ENCODE measurements at places on chromosomes 4 and X.

DNA sequence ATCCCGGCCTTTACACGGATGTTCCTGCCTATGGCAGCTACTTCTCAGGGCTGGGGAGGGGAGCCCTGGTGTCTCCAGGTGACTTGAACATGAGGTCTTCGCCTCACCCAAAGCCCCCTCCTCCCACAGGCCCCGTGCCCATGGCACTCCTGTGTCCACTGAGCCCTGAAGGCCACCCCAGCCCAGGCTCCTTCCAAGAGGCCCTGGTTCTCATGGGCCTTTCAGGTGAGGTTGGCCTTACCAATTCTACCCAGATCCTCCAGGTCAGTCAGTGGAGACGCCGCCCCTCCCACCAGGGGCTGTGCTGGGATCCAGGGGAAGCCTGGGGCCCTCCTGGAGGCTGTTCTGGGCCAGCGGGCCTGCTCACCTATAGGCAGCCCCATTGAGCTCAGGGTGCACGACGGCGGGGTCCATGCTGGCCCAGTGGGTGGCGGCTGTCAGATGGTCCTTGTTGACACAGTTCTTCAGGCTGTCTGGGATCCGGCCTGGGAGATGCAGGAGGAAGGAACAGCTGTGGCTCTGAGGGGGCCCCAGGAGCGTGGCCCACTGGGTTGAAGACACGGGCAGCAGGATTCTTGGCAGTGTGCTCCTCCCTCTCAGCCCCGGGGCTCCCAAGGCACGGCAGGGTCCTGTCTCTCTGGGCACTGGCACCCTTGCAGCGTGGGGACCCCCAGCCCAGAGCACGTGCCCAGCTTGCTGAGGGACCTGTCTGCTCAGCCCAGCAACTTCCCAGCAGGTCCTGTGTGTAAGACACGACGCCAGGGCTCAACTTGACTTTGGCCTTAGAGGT, 36.2 kb downstream of the CTBP1 start:
- DNase-seq: no peak

DNA sequence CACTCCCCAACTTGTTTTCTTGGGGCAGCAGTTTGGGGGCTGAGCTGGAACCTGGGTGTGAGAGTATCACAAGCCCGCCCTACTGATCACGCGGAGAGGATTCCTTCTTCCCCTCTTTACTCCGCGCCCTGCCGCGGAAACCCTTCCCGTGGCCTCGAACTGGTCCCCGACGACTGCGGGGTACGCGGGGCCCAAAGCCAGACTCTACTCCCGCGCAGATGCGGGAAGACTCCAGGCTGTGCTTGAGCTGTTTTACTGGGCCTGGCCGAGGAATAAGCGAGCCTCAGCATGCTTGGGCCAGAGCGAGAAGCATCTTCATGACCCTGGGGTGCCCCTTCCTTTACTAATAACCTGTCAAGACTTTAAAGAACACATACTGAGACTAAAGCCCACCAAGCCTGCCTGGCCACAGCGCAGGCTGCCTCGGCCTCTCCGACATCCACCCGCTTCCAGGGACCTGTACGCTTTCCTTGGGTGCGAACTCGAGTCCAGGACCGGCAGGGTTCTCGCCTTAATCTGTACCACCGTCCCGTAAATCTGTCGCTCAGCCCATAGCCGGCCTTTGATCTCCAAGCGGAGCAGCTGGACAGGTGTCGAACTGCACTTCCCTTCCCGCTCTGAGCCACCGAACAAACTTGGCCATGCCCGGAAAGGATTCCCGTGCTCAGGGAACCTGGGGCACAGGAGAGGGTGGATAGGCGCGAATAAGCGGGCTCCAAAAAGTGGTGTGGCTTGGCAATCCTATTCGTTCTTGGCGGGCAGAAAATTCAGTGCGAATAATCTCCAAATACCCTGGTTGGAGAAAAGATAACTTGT, 55.0 kb upstream of the TMEM33 start:
- no peak for DNase-seq

- DNase-seq: no peak
Measured at GRCh38 chr4:74471264-74471663, 26.3 kb downstream of the AREG start.

DNA sequence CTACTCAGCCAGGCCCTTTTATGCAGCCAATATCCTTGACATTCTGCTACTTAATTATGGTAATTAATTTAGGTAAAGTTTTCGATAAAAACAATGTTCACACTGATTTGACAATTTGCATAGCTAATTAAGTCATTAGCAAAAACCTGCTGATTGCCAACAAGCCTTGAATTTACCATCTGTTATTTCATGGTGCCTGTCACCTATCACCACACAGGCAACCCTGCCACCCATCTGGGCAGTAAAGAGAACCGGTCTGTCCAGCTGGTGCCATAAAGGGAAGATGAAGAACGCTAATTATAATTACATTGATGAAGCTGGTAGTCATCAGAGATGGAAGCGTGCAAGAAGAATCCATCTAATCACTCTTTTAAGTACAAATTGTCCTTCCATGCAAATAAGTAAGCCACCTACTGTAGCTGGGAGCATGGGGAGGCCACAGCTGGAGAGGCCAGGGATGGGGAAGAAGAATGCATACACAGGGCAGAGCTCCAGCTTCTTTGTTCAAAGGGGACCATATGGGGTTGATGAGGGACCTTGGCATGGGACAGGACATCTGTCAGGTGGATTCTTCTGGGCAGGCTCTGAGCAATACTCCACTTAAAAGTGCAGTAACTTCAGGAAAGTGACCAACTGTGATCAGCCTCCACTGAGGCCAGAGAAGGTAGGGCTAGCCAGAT, 277.3 kb upstream of the TAPT1 start:
- no peak for DNase-seq

- no peak for DNase-seq
Measured at GRCh38 chrX:37371578-37371991, 22.4 kb downstream of the PRRG1 start.

DNA sequence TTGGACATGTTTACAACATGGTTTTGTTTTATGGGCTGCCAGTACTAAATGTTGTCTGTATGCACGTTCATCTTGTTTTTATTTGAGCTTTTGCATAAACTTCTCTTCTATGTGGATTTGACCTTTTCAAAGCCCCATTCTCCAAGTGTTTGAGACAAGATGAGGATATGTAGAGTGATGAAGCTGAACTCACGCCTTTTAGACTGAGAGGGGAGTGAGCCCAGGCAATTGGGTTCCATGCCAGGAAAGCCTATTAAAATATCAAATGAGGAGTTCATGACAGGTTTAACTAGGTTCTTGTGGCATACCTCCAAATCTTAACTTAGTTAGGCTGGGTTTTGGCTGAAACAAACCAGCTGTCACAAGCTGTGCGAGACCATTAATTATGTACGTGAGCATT, 170.4 kb upstream of the LDB2 start:
- no peak for DNase-seq

DNA sequence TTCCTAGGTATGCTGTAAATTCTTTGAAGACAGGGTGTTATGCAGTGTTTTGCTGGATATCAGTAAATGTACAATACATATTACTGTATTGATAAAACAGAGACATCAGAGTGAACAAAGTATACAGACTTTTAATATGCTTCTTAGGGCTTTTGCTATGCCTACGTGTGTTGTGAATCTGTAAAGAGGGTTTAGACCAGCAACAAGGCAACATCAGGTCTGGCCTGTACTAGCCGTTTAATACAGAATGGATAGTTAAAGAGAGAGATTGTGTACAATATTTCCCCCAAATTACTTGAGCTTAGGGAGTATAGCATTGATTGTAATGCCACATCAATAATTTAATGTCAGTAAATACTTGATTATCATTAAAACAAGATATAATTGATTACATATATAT, 75.2 kb downstream of the PAQR3 start:
- no peak for DNase-seq

DNA sequence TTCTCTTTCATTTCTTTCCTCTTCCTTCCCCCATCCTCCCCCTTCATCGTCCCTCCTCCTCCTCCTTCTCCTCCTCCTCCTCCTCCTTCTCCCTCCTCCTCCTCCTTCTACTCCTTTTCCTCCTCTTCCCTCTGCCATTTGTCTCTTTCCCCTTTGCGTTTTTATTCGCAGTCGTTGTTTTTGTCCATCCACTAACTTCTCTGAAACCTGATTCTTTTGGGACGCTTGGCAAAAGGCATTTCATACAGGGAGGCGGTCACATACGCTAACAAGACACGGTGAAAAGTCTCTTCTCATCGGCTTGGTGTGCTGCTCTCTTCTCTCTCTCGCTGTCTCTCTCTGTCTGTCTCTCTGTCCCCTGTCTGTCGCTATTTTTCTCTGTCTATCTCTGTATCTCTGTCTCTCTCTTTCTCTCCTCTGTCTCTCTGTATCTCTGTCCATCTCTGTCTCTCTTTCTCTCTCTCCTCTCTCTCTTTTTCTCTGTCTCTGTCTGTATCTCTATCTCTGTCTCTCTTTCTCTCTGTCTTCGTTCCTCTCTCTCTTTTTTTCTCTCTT, 5.4 kb upstream of the SHOX start:
- DNase-seq: no peak

- DNase-seq: no peak
Measured at GRCh38 chr4:81891005-81891996, 419.6 kb upstream of the RASGEF1B start.

GRCh38 chr4:177391287-177391686, 51.0 kb downstream of the AGA start:
- no peak for DNase-seq

GRCh38 chr4:175424111-175424510, 388.0 kb downstream of the GPM6A start:
- DNase-seq: no peak

- no peak for DNase-seq
Measured at GRCh38 chr4:174717828-174718227, 111.2 kb downstream of the GLRA3 start.

DNA sequence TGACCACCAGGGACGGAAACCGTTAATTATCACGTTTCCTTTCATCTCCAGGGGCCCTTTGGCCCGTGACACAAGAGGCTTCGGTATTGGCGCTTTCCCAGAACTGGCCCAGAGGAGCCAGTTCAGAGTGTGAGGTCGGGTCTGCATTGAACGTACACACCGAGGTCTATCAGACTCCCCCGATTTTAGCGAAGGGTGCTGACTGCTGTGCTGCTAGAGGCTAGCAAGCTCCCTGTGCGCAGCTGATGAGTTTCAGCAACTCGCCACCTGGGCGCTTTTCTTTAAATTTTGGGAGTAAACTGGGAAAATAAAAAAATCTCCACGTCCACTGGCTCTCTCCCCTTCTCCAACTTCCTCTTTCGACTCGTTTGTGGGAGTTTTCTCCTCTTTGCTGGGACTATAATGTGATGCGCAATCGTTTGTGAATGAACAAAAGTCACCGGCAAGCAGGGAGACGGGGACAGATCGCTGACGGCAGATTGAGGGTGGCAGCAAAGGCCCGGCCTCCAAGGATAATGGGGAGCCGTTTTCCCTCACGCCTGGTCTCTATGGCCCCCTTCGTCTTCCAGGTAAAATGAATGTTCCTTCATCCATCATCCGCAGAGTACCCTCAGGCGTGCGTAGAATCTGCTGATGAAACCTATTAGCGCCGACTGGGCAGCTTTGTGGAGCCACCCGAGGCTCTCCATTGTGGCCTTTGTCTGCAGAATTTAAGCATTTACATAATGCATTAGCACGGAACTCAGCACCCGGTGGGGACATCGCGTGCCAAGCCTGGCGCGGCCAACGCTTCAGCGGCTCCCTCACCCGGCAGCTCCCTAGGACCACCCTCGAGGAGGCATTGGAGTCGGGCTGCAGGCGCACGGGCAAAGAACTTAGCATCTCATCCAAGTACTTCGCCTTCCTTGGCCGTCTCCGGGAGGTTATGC, 1.6 kb upstream of the LRAT start:
- no peak for DNase-seq

GRCh38 chr4:25370242-25370641, 6.8 kb upstream of the ANAPC4 start:
- no peak for DNase-seq
